ENCODE measurements at places on chromosomes 3 and 15.

GRCh38 chr3:11818033-11818432 is 28.7 kb downstream of the TAMM41 start:
- DNase-seq, result no peak

- DNase-seq, result no peak
Measured at GRCh38 chr3:171981271-171981605, 58.1 kb upstream of the FNDC3B start.

- no peak for DNase-seq
Measured at GRCh38 chr15:39591141-39591895, 10.4 kb downstream of the THBS1 start.

GRCh38 chr15:36221992-36222391 is 357.4 kb upstream of the CDIN1 start:
- no peak for DNase-seq

- DNase-seq, result peak; percentile 75
Measured at GRCh38 chr3:69890691-69891090, 108.8 kb upstream of the SAMMSON start.

- no peak for DNase-seq
Measured at GRCh38 chr3:123157598-123158287, 44.0 kb upstream of the SEC22A start.

- DNase-seq, result no peak
Measured at GRCh38 chr15:79981831-79982455, 10.9 kb upstream of the BCL2A1 start.

GRCh38 chr3:53921296-53921695 is 29.6 kb upstream of the SELENOK start:
- no peak for DNase-seq
